Spinal cord (tissue), 10 donors: ENCODE measurements at places on chromosomes 6 and 20. TPM values are rescaled to one million over a fixed set of nuclear protein-coding genes. Genes with fewer than 3 reads are reported as not detected.

GRCh38 chr6:42137194-42137753 lies 5.1 kb downstream of the C6orf132 start:
- peaks cover 14% of the 10 kb centered on the region for H3K4me1 ChIP-seq
- no peak for DNase-seq
- H3K27ac ChIP-seq: no peak overlapping the region
- H3K27me3 ChIP-seq: peaks cover 13% of the 10 kb centered on the region
- no peak overlapping the region for H3K4me3 ChIP-seq
- no peaks in the 10 kb centered on the region for H3K36me3 ChIP-seq

DNA sequence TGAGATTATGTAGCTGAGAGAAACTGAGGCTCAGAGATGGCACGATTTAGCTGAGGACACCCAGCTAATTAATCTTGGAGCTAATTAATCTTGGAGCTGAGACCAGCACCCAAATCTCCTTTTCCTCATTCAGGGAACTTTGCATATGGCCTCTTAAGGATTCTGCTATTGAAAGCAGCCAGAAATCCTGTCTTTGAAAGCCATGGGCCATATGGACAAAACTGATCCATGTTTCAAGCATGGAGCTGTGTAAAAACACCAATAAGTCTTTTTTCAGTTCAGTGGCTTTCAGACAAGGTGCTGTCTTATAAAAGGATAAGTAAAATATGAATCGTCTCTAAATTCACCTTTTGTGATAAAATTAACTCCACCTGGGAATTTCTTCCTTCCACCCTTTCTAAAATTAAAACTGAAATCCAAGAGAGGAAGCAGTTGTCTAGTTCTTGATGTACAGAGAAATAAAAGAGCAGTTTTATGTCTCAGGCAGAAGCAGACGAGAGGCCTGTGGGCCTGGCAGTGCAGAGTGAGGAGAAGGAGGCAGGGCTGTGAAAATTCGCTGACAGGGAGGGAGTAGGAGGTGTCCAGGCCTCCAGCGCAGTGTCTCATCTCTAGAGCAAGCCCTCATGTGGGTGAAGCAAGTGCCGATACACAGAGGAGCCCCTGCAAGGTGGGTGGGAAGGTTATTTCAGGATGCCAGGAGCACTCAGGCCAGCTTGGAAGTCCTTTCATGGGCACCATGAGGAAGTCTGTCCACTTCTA lies 266.9 kb downstream of the UST start:
- DNase-seq: peak; percentile 71
- peaks cover 30% of the 10 kb centered on the region for H3K4me1 ChIP-seq
- H3K27ac ChIP-seq: peak overlapping the region; percentile 0

DNA sequence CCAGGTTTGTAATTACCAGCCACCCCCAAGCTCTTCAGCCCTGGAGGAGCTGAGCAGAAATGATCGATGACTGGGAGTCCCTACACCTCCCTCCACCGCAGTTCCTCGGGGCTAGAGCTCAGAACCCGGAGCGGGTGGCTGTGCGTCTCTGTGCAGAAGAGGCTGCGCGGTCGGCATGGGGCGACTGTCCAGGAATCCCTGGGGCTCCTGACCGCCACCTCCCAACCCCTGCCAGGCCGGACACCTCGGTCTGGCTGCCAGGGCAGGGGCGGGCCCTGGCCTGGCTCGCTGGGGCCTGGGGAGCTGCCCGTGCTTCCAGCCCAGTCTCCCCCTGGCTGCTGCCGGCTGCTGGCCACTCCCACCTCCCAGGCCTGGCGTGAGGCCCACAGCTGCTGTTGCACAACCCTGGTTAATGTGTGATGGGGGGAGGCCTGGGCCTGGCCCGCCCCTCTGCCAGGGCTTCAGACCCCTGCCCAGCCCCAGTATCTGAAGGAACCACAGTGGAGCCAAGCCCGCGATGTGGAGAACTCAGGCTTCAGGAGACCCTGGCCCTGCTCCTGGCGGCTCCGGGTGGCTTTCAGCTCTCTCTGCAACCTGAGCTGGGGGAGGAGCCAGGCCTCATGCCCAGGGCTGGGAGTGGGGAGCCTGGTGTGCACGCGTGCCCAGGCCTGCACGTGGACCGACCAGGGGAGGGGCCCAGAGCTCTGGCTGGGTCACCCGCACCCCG lies 1.2 kb downstream of the SLC2A4RG start:
- no peaks in the 10 kb centered on the region for H3K27me3 ChIP-seq
- H3K36me3 ChIP-seq: peaks cover 75% of the 10 kb centered on the region
- H3K4me1 ChIP-seq: peaks cover 46% of the 10 kb centered on the region
- H3K4me3 ChIP-seq: peak overlapping the region; percentile 68
- H3K27ac ChIP-seq: peak overlapping the region; percentile 89

DNA sequence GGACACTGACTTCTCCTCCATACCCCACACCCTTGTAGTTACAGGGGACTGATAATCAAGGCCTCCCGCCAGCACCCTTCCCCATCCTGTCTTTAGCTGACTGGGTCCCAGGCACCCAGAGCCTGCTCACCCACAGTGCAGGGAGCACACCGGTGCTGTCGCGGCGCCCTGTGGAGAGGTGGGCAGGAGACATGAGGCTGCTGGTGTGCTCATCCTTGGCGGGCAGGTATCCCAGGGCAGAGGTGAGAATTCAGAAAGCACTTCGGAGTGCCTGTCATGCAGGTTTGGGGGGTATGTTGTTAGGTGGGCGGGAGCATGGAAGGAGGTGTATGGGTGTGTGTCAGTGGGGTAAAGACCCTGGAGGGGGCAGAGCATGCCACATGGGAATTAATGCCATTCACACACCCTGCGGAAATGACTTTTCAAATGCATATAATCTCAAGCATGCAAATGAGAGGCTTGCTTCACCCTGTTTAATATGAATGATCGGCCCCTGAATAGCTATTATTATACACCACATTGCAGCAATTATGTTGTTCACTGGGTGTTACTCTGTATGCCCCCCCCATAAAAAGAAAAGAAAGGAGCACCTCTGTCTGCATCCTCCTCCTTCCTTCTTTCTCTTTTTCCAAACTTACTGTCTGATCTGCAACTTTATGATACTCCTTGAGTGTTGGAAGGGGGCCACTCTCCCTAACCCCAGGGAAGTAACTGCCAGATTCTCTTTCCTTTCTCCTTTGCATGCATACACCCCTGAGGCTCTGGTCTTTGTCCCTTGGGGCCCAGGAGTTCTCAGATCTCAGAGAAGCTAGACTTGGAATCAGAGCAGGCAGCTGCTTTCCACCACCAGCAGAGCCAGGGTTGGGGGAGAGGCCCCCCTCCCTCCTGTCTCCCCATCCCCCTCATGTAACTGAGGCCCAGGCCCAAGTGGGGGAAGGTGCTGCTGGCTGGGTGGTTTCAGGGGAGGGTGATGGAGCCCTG lies 16.0 kb downstream of the FOXP4 start:
- H3K4me1 ChIP-seq: peaks cover 24% of the 10 kb centered on the region
- H3K27me3 ChIP-seq: peaks cover 34% of the 10 kb centered on the region
- H3K27ac ChIP-seq: no peak overlapping the region
- H3K4me3 ChIP-seq: no peak overlapping the region
- peaks cover 25% of the 10 kb centered on the region for H3K36me3 ChIP-seq

The HCRTR2 gene
- 2.8 TPM for total RNA-seq

The TMEM200A gene
- total RNA-seq: 13.6 TPM
